ENCODE measurements at places on chromosomes 1 and 21.

GRCh38 chr1:27101054-27101491, 53.9 kb downstream of the SLC9A1 start:
- no peak for DNase-seq

- no peak for DNase-seq
These were observed at the start of gene MIA3 for GRCh38 chr1:222618001-222618879. Gene MIA3, plus strand, starts transcription at chr1:222618097. Its CDS starts 14 bp downstream, at chr1:222618111.

DNA sequence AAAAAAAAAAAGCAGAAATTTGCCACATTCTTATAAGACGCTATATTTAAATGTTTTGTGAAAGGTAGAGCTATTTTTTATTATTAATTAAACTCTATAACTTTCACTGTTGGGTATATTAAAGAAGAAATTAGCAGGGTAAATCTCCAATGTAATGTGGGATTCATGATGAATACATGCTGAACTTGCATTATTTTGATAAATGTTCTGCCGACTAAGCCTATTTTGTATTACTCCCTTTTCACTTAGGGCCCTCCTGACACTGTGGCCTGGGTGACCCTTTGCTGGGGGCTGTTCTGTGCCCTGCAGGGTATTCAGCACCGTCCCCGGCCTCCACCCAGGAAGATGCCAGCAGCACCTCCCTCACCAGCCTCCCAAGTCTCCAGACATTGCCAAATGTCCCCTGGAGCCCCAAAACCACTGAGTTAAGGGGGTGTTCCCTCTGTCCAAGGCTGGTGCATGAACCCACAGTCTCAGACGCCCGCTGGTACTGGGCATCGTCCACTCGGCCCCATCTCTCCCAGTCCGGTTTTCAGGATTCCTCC, 22.5 kb downstream of the RSPH1 start:
- no peak for DNase-seq

DNA sequence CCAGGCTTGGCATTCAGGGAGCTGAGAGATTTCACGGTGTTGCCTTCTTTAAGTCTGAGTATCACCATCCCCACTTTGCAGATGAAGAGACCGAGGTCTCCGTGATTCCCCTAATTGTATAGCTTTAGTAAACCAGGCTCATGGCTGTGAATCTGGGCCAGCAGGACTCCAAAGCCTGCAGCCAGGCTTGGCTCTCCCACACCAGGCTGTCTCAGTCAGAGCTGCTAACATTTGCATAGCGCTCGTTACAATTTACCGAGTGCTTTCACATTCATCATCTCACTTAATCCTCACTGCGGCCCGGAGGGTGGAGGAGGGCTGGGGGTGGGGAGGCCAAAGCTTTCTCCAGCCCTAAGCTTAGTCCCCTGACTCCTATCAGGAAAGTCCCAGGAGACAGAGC, 11.7 kb downstream of the C1orf94 start:
- DNase-seq: no peak

GRCh38 chr1:26302733-26303405, 3.6 kb downstream of the UBXN11 start:
- no peak for DNase-seq

GRCh38 chr1:176959191-176959820, 205.2 kb downstream of the ASTN1 start:
- DNase-seq: no peak

DNA sequence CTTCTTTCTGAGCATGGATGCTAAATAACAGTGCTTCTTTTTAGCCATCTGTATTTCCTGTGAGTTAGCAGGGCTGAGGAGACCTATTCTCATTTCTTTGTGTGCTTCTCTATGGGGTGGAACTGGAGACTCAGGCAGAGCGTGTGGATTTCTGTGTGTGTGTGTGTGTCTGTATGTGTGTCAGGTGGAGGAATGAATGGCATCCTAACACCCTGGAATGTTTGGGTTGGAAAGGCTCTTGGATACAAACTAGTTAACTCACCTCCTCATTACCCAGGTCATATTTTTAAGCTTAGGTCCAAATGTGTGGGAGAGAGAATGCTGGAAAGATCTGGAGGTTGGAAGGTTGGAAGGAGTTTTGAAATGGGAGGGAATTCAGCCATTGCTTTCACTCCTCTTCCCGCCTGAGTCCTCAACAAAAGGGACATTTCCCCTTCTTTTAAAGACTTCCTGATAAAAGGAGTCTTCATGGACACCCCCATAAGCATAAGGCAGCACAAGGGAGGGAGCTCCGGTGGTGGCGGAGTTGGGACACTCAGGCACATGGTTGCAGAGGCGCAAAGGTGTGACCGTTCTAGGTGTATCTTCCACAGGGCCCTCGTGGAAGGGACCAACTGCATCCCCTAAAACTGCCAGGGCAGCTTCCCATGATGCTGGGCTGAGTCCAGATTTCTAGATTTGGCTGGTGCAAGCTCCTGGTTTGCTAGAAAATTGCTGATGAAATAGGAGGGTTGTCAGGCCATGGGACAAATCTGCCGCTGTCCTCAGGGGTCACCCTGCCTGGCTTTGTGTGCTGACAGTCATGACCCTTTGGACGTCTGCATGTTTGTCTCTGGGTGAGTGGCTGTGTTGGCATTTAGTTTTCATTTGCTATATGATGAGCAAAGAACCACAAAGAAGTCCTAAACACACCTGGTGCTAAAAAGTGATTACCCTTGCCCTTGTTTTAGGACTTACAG, 37.6 kb downstream of the MTARC1 start:
- no peak for DNase-seq

GRCh38 chr1:153563991-153564390, 1.7 kb downstream of the S100A2 start:
- DNase-seq: no peak

DNA sequence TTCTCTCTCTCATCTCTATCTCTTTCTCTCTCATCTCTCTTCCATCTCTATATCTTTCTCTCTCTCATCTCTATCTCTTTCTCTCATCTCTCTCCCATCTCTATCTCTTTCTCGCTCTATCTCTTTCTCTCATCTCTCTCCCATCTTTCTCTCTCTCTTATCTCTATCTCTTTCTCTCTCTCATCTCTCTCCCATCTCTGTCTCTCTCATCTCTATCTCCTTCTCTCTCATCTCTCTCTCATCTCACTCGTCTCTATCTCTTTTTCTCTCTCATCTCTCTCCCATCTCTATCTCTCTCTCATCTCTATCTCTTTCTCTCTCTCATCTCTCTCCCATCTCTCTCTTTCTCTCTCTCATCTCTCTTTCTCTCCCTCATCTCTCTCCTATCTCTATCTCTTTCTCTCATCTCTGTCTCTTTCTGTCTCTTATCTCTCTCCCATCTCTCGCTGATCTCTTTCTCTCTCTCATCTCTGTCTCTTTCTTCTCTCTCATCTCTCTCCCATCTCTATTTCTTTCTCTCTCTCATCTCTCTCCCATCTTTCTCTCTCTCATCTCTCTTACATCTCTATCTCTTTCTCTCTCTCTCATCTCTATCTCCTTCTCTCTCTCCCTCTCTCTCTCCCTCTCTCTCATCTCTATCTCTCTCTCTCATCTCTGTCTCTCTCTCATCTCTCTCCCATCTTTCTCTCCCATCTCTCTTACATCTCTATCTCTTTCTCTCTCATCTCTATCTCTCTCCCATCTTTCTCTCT, 388.7 kb downstream of the NPHP4 start:
- DNase-seq: no peak

- no peak for DNase-seq
These were observed 10.6 kb downstream of the GALNT2 start for GRCh38 chr1:230077436-230078213.

GRCh38 chr1:245953876-245954660, 553.0 kb downstream of the SMYD3 start:
- DNase-seq: no peak

DNA sequence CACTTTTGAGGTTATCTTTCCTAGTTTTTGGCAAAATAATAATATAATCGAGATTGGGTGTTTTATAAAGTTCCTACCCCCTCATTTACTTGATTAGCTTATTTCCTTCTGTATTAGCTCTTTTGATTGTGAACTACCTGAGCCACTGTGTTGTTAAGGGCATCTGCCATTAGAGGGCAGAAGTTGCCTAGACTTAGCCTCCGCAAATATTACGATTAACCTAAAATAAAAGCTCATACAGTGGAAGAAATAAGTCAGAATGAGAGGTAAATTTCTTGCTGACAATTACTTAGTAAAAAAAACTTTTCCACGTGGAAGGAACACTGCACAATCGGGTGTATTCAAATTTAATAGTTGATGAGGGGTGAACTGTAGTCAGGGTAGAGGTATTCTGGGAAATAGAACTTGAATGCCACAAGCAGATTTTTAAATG, 2.3 kb downstream of the H3-3A start:
- no peak for DNase-seq

- DNase-seq: no peak
These were observed 77.5 kb upstream of the ACTRT2 start for GRCh38 chr1:2943686-2944260.

- peak; percentile 99 for DNase-seq
These were observed at the start of gene TESK2 for GRCh38 chr1:45490626-45491486. Gene TESK2, minus strand, starts transcription at chr1:45491163. Its CDS starts 33,378 bp downstream, at chr1:45457785.
